ENCODE measurements at places on chromosomes 3 and 15.

DNA sequence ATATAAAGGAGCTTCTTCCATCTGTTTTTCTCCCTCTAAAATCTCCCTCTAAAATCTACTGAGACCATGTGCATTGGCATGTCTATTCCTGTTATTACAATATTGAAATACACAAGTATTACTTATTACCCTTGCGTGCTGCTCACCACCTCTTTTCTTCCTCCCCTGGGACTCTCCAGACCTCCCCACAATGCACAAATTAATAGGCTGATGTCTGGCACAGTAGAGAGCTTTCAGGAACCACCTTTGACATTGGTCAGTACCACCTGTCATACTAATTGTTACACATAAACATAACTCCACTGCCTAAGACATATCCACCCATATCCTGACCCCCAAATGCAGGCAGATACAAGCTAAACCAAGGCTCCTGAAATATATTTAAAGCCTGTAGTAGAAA, 722.6 kb downstream of the FHIT start:
- DNase-seq = no peak

GRCh38 chr3:153469162-153469561, 307.1 kb downstream of the RAP2B start:
- DNase-seq = no peak

DNA sequence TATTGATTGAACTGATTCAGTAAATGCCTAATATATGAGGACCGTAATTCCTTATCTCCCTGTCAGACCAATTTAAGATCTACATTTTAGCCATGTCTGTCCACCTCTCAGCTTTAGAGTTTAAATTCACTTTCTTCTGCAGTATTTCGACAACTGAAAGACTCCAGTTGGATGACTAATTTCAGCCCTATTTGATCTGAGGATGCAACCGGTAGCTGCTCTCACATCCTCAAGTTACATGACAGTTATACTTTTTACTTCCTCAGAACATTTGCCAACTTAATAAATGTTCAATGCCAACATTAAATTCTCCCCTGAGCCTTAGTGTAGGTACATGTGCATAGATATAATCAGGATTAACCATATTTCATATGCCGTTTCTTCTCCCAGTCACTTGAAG, 2.5 kb upstream of the HHLA2 start:
- no peak for DNase-seq

- DNase-seq = no peak
These were observed 35.0 kb downstream of the GATM start for GRCh38 chr15:45343258-45343860.

GRCh38 chr3:99755831-99756230, 61.8 kb upstream of the CMSS1 start:
- no peak for DNase-seq

DNA sequence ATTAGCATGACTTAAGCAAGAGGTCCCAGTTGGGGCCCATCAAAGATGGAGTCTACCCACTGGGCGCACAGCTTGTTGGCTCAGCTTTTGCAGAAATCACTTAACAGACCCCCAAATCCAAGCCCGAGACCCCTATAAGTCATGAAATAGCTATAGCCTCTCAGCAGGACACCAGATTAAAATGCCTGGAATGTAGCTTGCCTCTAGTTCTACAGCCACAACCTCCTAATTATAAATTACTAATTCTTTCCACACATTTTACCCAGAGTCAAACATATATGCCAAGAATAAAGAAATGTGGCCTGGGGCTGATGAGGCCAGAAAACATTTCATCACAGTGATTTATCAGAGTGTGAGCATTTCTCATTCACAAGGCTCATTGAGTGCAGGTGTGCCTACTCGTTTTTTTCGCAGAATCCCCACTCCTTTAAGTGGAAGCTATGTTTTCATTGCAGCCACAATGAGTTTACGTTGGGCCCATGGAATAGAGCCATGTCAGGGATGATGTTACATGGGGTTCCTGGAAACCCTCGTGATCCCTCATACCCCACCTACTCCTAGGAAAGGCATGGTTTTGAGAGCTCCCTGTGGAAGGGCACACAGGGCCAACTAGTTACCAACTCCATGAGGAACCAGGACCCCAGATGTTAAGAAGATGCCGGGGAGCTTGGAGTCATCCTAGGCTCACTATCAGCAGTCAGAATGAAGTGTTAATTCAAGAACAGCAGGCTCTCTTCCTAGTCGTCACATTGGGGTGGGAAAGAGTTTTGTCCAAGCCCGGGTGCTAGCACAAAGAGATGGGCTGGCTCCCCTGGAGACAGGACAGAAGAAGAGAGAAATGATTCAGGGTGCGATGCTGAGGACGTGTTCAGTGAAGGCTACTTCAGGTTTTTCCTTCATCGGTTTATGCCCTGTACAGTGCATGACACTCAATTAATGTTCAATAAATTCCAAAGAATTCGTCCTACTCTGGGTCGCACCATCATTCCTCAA, 90.2 kb upstream of the ABHD17C start:
- no peak for DNase-seq

DNA sequence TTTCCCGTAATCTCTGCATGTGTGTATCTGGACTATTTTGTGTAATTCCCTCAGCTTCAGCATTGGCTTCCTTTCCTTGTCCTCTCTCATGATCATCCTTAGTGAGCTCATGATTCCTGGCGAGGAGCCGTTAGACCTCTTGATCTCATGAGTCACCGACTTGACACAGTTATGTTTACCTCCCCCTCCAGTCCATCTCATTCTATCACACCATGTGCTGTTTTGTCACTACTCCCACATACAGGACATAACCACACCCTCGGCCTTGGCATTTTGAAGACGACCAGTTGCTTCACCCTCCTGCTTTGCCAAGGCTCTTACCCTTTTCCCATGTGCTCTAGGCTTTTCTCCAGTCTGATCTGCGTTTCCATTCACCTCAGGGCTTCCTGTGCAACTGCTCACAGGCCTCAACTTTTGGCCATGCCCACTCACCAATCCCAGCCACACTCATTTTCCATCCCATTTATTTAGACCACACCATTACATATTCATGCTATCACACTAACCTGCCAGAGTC, 41.5 kb downstream of the CP start:
- peak; percentile 25 for DNase-seq

GRCh38 chr3:12490547-12490946, 6.3 kb downstream of the TSEN2 start:
- no peak for DNase-seq

DNA sequence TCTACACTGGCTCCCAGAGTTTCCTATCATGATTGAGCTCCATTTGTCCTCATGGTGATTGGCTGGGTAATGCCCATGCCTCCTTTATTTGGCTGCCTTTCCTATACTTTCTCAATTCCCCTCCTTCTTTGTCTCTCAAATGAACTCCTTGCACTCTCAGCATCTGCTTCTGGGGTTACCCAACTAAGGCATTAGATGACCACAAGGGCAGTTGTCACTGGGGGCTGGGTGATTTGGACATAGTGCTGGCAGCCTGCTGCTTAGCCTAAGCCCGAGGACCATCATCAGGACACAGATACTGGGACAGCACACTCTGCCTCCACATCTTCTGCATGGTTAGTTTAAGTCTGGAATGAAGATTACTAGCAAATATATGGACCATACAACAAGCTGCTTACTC, 49.2 kb upstream of the LRRFIP2 start:
- no peak for DNase-seq

DNA sequence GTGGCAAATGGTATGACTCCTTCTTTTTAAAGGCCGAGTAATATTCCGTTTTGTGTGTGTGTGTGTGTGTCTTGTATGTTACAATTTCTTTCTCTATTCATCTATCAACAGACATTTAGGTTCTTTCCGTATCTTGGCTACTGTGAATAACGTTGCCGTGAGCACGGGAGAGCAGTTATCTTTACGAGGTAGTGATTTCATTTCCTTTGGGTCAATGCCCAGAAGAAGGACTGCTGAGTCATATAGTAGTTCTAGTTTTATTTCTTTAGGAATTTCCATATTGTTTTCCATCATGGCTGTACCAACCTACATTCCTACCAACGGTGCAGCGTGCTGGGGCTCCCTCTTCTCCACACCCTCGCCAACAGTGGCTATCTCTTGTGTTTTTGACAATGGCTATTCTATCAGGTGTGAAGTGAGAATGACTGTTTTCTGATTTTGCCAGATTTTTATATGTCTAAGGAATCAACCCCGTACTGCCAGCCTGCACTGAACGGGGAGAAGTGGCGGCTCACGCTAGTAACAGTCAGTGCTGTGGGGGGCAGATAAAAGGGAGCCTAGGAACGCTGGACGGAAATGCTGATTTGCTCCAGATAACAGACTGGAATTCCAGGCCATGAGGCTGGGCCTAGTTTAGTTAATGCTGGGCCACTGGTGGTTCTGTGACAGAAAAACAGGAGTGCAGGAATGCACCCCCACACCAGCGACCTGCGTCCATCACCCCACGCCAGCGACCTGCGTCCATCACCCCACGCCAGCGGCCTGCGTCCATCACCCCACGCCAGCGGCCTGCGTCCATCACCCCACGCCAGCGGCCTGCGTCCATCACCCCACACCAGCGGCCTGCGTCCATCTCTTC, 168.1 kb downstream of the XXYLT1 start:
- no peak for DNase-seq

GRCh38 chr3:169020371-169020770, 643.1 kb downstream of the MECOM start:
- DNase-seq = no peak

- no peak for DNase-seq
These were observed 14.1 kb downstream of the CYP1A2 start for GRCh38 chr15:74762791-74763150.

GRCh38 chr3:38521391-38521987, 25.3 kb downstream of the EXOG start:
- DNase-seq = peak; percentile 73

- no peak for DNase-seq
These were observed 170.6 kb downstream of the MINAR1 start for GRCh38 chr15:79602731-79603130.

DNA sequence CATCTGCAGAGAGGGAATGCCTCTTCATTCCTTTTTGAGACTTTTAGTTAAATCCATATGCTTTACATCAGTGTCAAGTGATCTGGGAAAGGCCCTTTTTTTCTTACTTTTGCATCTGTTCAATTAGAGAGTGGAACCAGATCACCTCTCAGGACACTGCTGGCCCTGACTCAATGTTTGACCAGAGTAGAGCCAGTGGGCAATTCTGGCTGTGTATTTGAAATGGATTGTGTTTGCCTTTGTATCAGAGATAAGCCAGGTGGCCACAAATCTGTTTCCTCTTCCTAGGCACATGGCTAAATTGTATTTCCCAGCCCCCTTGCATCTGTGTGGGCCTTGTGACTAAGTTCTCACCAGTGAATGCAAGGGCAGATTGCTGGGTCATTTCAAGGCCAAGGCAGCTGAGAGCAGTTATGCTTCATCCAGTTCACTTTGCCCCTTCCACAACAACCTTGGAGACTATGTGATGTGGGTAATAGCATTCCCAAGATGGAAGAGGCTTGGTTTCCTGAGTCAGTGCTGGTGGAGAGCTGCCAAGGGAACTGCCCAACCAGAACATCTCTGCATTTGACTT, 75.6 kb upstream of the CACNA2D3 start:
- DNase-seq = no peak

DNA sequence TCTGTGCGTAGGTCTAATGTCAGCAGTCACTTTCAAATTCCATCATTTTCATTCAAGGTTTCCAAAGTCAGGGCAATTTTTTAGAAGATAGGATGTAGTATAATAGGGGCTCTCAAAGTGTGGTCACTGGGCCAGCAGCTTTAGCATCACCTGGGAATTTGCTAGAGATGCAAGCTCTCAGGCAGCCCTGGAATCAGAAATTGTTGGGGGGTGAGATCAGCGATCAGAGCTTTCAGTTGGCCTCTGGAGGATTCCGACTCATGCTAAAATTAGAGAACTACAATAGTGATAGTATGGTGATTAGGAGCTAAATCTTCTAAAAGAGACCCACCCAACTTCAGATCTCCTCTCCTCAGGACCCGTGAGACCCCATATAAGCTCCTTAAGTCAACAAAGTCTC, 2.4 kb upstream of the FRMD4B start:
- DNase-seq = no peak

- DNase-seq = no peak
These were observed 67.6 kb downstream of the FNDC3B start for GRCh38 chr3:172106989-172107388.

DNA sequence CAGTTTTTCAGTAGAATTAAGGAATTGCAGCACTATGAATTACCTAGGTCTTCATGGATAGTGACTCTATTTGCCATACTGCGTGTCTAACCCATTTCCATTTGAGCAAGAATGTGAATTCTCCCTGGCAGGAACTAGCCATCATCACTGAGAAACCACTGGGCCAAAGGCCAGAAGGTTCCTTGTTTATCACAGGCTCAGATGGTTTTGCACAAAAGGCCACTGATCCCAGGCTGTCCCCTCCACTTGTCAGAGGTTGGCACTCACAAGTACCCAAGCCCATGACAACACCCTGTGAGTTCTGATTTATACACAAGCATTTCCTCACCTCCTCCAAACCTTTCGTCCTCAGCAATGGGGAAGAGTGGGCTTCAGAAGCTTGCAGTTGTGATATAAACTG, 131.8 kb downstream of the FOXB1 start:
- no peak for DNase-seq

All from NCI-H2029 treated with DMSO at 0.1 percent for 48 hours (cell line).